Pericardium fibroblast (primary cell): ENCODE measurements at places on chromosomes 1 and 21. TPM values are rescaled to one million over a fixed set of nuclear protein-coding genes. Genes with fewer than 3 reads are reported as not detected.

The LRRC71 gene
- total RNA-seq = not detected in 2 replicates

The SH2D2A gene
- total RNA-seq = 0.23 TPM in 1 of 2 replicates, not detected in the other

The PTBP2 gene
- total RNA-seq = 4.1 and 4.3 TPM in 2 replicates

The RAD54L gene
- total RNA-seq = 0.26 and 0.35 TPM in 2 replicates

The SLC44A3 gene
- total RNA-seq = 0.34 and 0.70 TPM in 2 replicates

The FBXO28 gene
- 10.5 and 16.5 TPM in 2 replicates for total RNA-seq

The KRTAP6-2 gene
- not detected in 2 replicates for total RNA-seq

The MEF2D gene
- 15.8 and 27.2 TPM in 2 replicates for total RNA-seq
